ENCODE measurements at places on chromosomes 12 and 14.

- no peak for DNase-seq
Observed at GRCh38 chr12:118964988-118965387, 16.4 kb upstream of the SRRM4 start.

- no peak for DNase-seq
Observed at GRCh38 chr12:121778567-121779421, 14.7 kb downstream of the RHOF start.

GRCh38 chr12:34346372-34347034 lies 324.2 kb downstream of the ALG10 start:
- no peak for DNase-seq

DNA sequence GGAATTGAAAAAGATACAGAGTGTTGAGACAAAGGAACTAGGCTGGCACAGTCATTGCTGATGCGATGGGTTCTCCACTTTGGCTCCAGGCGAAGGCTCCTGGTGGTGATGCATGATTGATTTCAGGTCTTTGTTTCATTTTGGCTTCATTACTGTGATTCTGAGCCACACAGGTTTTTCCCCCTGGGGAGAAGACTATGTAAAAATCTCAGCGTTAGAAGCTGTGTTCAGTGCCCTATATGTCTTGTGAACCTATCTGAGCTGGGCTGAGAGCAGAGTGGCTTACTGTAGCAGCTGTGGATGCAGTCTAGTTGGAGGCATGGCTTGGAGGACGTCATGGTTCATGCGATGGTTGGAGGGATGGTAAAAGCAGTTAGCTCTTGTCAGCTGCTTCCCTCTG lies 54.0 kb downstream of the GPATCH2L start:
- DNase-seq, result no peak

DNA sequence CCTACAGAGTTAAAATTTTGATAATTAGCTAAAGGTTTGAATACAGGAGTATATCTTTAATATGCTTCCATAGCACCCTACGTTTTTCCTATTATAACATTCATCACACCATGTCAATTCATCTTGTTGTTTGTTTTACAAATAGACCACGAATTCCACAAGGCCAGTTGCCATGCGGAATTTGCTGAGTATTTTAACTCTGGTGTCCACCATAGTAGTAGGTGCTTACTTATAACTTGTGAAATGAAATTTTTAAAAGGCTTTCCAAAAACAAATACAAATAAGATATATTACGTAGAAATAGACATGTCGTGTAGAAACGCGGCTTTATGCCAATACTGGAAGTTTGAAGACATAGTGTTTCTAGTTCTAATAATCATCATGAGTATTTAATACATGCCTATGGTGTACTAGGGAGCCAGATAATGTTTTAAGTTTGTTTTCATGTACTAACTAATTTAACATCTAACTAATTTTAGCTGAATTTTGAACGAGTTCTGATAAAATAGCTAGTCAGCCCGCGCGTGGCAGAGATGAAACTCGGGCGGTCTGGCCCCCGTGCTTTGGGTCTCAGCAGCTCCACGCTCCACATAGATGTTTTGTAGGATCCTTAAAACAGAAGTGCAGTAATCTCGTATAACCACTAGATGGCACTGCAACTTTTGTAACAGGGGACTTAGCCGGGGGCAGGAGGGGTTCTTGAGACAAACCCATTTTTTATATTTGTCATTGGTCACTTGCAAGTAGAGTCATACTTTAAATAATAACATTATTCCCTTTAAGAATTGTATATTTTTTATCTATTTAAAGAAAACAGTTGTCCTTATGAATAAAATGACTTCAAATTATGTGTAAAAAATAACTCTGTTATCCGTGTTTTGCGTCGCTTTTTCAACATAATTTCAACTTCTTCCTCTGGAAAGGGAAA lies 10.2 kb downstream of the CD69 start:
- peak; percentile 85 for DNase-seq

- no peak for DNase-seq
Observed at GRCh38 chr14:33030386-33030785, 91.7 kb downstream of the NPAS3 start.

DNA sequence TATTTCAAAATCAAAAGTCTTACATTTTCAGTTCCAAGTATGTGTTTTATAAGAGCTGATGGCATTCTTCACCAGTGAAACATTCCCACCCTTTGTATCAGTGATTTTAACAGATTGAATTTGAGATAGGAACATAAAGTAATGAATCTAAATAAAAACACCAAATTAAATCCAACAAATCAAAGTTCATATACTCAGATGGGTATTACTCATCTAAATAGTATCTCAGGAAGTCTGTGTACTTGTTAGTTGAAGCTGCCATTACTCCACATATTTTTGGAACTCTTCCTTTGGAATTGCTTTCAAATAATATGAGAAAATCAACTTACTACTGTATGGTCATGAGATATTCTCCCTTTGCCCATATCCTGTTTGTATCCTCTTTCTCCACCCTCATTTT lies 89.1 kb downstream of the MIA2 start:
- DNase-seq, result peak; percentile 48

GRCh38 chr14:26319139-26319864 lies 278.5 kb downstream of the NOVA1 start:
- DNase-seq, result no peak

- DNase-seq, result no peak
Observed at GRCh38 chr14:54278665-54279295, 118.0 kb upstream of the CDKN3 start.

DNA sequence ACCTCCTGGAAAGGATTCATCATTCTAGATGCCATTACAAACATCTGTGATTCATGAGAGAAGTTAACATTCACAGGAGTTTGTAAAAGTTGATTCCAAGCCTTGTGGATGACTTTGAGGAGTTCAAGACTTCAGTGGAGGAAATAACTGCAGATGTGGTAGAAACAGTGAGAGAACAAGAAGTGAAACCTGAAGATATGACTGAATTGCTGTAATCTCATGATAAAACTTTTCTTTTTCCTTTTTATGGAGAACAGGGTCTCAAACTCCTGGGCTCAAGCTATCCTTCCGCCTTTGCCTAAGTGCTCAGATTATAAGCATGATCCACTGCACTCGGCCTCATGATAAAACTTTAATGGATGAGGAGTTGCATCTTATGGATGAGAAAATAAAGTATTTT lies 64.5 kb upstream of the GTF2A1 start:
- DNase-seq, result no peak

DNA sequence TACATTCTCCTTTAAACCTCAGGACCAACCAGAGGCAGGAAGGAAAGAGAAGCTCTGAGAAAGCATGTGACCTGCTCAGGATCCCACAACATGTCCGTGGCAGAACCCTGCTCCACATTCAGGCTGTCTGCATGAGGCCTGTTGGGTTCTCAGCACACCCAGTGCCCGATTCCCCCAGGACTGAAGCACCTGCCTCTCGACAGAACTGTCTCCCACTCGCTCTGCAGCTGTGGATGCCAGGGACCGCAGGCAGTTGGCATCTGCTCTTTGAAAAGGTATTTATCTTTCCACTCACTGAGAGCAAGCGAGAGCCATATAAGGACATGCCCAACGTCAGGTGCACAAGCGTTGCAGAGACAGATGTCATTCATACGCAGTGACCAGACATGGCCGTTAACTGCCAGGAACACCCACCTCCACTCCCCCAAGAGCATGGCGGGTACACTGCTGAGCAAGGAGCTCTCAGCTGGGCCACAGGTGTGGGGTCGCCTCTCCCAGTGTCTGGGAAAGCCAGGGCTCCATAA lies 18.9 kb downstream of the PITPNM2 start:
- DNase-seq, result no peak

DNA sequence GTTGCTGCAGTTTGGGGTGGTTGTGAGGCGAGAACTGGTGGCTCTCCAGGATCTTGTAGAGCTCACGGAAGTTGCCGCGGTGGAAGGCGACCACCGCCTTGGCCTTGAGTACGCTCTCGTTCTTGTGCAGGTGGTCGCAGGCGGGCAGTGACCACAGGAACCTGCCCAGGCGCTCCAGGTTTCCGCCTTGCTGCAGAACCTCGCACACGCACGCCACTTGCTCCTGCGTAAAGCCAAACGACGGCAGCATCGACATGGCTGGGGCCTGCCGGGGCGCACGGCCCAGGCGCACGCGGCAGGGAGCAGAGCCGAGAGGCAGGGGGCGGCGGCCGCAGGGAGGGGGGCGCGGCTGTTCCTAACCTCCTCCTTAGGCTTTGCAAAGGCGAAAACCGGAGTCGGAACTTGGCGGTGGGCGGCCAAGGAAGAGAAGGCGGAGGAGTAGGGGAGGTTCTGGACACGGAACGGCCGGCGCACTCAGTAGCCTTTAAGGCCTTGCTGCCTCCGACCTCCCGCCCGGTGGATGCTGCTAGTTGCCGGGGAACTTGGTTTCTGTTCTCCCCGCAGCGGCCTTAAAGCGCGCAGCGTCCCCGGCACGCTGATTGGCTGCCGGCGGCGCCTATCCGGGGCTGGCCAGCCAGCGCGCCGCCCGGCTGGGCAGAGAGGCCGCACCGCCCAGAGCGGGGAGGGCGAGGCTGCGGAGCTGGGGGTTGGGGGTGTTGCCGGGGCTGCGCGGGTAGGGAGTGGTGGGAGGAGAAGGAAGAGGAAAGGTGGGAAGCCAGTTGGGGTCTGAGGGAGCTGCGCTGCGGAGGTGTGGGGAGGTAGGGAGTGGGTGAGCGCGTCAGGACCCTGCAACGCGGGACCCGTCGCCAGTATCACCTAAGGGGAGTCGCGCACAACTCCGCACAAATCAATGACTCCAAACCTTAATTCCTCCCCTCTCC lies at the start of gene SIX1:
SIX1 (minus strand) TSS at position 544 of the 941 bp plus-strand sequence; CDS start at position 256, 288 bp downstream.
- peak; percentile 98 for DNase-seq

DNA sequence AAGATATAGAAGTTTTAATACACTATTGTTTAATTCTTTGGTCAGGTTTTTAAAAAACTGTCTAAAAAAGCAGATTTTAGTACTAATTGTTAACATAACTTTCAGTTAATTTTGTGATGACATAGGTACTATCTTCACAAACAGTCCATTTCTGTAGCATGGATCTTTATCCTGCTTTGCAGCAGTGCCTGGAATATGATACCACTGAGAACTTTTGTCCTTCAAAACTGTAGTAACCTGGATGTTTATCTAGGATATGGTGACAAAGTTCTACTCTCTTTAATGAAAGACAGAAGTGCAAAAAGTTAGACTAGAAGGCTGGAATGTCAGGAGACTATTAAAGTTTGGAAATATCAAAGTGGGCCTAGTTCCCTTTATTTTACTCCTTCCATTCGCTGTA lies 159.9 kb downstream of the SYNE2 start:
- no peak for DNase-seq

DNA sequence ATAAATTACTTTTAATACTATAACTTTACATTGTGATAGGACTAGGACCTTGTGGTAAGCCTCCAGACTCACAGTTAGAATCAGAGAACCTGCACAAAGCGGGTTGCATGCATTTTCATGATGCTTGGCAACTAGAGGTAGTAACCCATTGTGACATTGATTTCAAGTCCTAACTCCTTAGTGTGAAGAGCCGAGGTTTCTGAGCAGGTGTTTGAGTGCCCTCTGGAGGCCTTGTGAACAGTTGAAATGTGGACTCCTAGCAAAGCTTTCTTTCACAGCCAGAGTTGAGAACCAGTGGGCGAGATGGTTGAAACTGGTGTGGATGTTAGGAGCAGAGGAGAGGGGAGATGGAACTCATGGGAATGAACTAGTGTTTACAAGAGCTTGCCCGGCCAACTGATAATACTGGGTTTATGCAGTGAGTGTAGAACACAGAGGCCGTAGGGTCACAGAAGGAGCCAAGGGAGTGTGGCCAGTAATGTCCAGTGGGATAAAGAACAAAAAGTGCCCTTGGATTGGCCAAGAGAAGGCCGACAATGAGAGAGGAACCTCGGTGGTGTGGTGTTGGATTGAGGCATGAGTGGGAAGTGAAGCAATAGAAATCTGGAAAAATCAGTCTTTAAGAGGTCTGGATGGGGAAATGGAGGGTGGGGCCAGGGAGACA lies 10.9 kb downstream of the ZNF664 start:
- DNase-seq, result peak; percentile 90

- DNase-seq, result no peak
Observed at GRCh38 chr14:22007784-22008412, 334.3 kb upstream of the OR4E1 start.

DNA sequence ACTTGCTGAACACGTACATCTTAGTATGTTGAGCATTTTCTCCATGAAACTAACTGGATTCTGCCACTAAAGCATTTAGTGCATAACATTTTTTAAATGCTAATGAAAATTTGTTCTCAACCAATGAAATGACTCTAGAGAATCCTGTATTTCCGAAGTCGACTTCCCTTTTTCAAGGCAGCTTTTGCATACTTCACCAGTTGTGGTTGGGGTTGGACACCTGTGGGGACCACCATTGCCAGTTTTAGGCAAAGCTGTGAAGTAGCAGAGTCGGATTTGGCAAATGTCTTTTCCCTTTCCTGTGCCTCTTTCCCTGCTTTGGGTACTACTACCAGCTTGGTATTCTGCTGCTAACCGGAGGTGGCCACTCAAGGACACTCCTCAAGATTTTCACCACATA lies 349.2 kb downstream of the BCAT1 start:
- DNase-seq, result no peak

DNA sequence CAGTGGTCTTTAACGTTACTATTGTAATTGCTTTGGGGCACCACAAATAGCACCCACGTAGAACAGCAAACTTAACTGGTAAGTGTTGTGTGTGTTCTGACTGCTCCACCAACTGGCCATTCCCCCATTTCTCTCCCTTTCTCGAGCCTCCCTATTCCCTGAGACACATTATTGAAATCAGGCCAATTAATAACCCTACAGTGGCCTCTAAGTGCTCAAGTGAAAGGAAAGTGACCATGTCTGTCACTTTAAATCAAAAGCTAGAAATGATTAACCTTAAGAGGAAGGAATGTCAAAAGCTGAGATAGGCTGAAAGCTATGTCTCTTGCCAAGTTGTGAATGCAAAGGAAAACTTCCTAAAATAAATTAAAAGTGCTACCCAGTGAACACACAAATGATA lies 22.3 kb downstream of the PPP1R13B start:
- DNase-seq, result no peak

DNA sequence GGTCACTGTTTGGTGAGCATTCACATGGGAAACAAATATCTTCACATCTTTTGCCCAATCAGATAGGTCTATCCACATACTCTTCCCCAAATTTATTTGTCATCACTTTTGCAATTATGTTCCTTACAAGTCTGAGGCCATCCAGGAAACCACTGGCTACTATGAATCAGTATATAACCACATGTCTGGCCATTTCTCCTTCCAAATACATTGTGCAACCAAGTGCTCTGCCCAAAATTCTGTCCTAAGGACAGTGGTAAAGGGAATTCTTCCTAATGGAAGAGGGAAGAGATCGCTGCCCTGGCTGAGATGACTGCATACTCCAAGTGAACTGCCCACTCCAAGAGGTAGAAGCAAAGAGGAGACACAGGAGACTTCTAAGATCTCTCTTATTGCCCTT lies 148.9 kb upstream of the MAX start:
- peak; percentile 93 for DNase-seq

- DNase-seq, result peak; percentile 80
Observed at GRCh38 chr14:49405291-49405690, 180.9 kb downstream of the RPS29 start.

DNA sequence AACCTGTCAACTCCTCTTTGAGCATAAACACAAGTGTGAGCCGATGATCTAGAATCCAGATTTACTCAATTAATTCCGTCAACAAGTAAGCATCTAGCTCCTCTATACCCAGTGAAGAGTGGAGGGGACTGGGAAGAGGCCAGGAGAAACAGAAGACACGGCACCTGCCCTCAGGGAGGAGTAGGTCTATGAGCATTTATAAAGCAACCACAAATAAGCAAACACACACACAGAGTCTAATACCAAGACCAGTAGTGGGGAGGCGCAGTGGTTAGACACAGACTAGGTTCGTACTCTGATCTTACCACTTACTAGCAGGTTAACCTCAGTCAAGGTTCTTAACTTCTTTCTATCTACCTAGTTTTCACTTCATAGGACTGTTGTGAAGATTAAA lies 5.9 kb upstream of the FOXN3 start:
- no peak for DNase-seq
